Type B pancreatic cell (in vitro differentiated cells): ENCODE measurements at places on chromosomes 16 and 17. TPM values are rescaled to one million over a fixed set of nuclear protein-coding genes. Genes with fewer than 3 reads are reported as not detected.

DNA sequence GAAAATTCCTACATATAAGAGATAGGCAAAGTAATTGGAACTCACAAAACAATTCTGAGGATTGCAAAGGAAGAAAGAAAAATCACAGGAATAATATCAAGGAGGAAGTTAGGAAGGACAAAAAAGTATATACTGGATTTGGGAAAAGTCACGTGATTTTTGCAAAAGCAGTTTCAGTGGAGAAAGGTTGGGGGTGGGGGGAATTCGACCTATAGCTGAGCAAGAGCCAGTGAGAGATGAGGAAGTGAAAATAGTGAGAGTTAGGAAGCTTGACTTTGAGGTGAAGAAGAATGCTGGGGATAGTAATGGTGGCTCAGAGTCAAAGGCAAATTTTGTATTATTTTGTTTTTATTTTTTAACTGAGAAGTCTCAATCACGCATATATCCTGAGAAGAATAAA, 438.0 kb upstream of the PMFBP1 start:
- H3K27ac ChIP-seq = no peak overlapping the region
- DNase-seq = no peak
- peaks cover 14% of the 10 kb centered on the region for H3K4me1 ChIP-seq
- H3K4me3 ChIP-seq = no peak overlapping the region
- H3K27me3 ChIP-seq = no peaks in the 10 kb centered on the region

The NHLRC4 gene
- total RNA-seq = 0.52 and 1.4 TPM in 2 replicates

The TP53TG3B gene
- total RNA-seq = not detected in 2 replicates

The RPS6KB1 gene
- 38.2 and 38.8 TPM in 2 replicates for total RNA-seq

- DNase-seq = no peak
- H3K36me3 ChIP-seq = peaks cover 3% of the 10 kb centered on the region
- peaks cover 55% of the 10 kb centered on the region for H3K4me1 ChIP-seq
Measured at GRCh38 chr16:12095275-12096156, 119.0 kb downstream of the SNX29 start.

The KRT33A gene
- total RNA-seq = 0.24 and 1.9 TPM in 2 replicates

- no peak overlapping the region for H3K4me3 ChIP-seq
- H3K27me3 ChIP-seq = peaks cover 31% of the 10 kb centered on the region
- no peak overlapping the region for H3K27ac ChIP-seq
- peaks cover 10% of the 10 kb centered on the region for H3K4me1 ChIP-seq
Measured at GRCh38 chr16:87548046-87548445, 54.3 kb upstream of the JPH3 start.
